ENCODE measurements at places on chromosomes 1 and 21.

- peaks cover 10% of the 10 kb centered on the region for H3K36me3 ChIP-seq
- no peak overlapping the region for H3K27ac ChIP-seq
- H3K4me3 ChIP-seq, result no peak overlapping the region
- H3K4me1 ChIP-seq, result no peaks in the 10 kb centered on the region
These were observed 69.8 kb upstream of the FAM3B start for GRCh38 chr21:41246808-41247207.

DNA sequence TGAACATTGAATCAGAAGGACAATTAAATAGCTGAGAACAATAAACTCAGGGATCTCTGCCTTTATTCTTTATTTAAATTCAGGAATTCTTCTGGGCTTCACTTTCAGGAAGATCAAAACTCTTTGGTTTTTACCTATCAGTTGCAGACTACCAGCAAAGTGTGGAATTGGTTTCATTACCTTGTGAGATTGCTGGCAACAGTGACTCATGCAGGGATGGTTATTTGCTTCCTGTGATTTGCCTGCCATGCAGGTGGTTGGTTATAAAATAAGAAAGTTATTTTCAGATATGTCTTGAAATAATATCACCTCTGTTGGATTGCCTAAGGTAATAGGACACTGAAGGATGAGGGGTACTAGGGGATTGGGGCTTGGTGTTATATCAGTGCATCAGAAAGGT, 204.6 kb downstream of the PTBP2 start:
- no peaks in the 10 kb centered on the region for H3K27me3 ChIP-seq
- H3K4me1 ChIP-seq, result no peaks in the 10 kb centered on the region
- no peak overlapping the region for H3K4me3 ChIP-seq
- H3K36me3 ChIP-seq, result no peaks in the 10 kb centered on the region

DNA sequence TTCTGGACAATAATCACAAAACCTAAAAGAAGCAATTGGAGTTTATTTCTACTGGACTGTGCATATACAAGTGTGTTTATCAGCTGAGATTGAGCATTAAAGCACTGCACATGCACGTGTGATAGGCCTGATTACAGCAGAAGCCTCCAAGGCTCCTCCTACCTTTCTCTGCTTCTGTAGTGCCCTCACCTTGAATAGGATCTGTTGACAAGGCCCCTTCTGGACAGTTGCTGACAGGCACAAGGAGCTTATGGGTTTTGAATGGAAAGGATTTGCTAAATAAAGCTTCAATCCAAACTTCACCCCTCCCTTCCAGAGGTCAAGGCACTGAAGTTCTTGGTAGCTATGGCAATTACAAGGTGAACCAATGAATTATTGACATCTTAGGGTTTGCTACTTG, 7.9 kb upstream of the SGIP1 start:
- H3K4me1 ChIP-seq, result no peaks in the 10 kb centered on the region
- H3K4me3 ChIP-seq, result no peak overlapping the region
- DNase-seq, result no peak
- no peaks in the 10 kb centered on the region for H3K27me3 ChIP-seq
- H3K36me3 ChIP-seq, result no peaks in the 10 kb centered on the region

DNA sequence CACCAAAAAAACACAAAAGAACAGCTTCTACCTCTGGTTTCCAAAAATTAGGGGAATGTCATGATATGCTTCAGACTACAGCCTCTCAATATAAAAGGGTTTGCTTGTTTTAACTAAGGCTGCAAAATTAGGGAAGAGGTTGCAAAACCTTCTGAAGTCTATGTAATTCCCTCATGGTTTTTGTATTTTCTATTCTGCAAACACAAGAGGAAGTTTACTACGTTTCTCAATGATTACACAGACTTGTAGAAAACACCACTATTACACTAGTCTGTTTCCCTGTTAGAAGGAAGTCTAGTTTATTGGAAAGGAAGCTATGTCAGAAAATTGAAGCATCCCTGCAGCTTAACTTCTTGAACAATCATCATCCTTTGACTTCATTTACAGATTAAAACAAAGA, 229.7 kb upstream of the FMN2 start:
- no peak overlapping the region for H3K27ac ChIP-seq
- no peaks in the 10 kb centered on the region for H3K27me3 ChIP-seq
- H3K4me3 ChIP-seq, result no peak overlapping the region

- H3K4me1 ChIP-seq, result peaks cover 27% of the 10 kb centered on the region
- H3K36me3 ChIP-seq, result no peaks in the 10 kb centered on the region
- DNase-seq, result peak; percentile 72
- peaks cover 48% of the 10 kb centered on the region for H3K27me3 ChIP-seq
- H3K4me3 ChIP-seq, result peak overlapping the region; percentile 70
These were observed 898 bp upstream of the TMEM200B start for GRCh38 chr1:29124366-29125236.

GRCh38 chr1:74714429-74715235, 18.2 kb downstream of the CRYZ start:
- H3K36me3 ChIP-seq, result peaks cover 89% of the 10 kb centered on the region
- no peaks in the 10 kb centered on the region for H3K27me3 ChIP-seq
- H3K27ac ChIP-seq, result no peak overlapping the region

GRCh38 chr1:219163401-219163954, 10.2 kb upstream of the LYPLAL1 start:
- no peak overlapping the region for H3K27ac ChIP-seq
- DNase-seq, result no peak
- no peaks in the 10 kb centered on the region for H3K4me1 ChIP-seq
- no peaks in the 10 kb centered on the region for H3K27me3 ChIP-seq
- H3K36me3 ChIP-seq, result no peaks in the 10 kb centered on the region

DNA sequence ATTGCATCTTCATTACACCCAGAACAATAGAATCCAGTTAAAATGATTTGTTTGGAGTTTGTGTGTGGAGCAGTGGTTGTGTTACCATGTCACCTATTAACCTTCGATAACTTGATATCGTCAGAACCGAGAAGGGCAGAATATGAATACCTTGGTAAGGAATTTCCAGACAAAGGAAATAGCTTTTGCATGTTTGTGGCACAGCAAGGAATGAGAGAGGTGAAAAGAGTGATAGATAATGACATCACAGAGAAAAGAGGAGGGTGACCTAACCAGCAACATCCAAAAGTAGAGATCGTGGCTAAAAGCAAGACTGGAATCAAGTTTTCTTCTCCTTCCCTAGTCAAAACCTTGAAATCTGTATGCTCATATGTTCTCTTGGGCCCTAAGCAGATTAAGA, 244.6 kb upstream of the NEGR1 start:
- no peak overlapping the region for H3K4me3 ChIP-seq
- no peak for DNase-seq
- H3K27ac ChIP-seq, result no peak overlapping the region

GRCh38 chr1:111476761-111477309, 3.1 kb downstream of the C1orf162 start:
- no peak for DNase-seq
- H3K4me3 ChIP-seq, result no peak overlapping the region
- peak overlapping the region; percentile 83 for H3K27ac ChIP-seq
- peaks cover 12% of the 10 kb centered on the region for H3K36me3 ChIP-seq
- peaks cover 35% of the 10 kb centered on the region for H3K4me1 ChIP-seq

- H3K4me1 ChIP-seq, result peaks cover 5% of the 10 kb centered on the region
- peak; percentile 11 for DNase-seq
- H3K36me3 ChIP-seq, result no peaks in the 10 kb centered on the region
- no peak overlapping the region for H3K4me3 ChIP-seq
- H3K27ac ChIP-seq, result no peak overlapping the region
- no peaks in the 10 kb centered on the region for H3K27me3 ChIP-seq
These were observed 6.9 kb downstream of the TMEM125 start for GRCh38 chr1:43276673-43277072.
